ENCODE measurements at places on chromosomes 6 and 20.
A peak's percentile ranks its signal among the peaks of the same experiment; 100 is the strongest.

GRCh38 chr6:170145272-170145592 lies 145.6 kb downstream of the DLL1 start:
- no peak for DNase-seq

- DNase-seq, result no peak
Measured at GRCh38 chr20:20713244-20713765, 861 bp upstream of the RALGAPA2 start.

DNA sequence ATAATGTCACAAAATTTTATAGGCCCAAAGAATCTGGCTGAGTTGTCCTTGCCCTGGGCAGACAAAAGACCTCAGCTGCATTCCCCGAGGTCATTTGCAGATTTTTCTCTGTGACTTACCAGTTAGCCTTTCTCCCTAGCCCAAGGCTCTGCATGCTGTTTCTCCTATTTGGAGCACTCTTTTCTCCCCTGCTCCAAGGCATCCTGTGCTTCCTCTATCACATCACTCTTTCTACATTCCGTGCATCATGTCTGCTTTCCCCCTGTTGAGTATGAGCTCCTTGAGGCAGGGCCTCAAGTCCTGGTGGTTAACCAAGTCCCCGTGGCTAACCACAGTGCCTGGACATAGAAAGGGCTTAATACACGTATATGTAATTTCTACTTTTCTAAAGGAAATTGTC lies 593 bp upstream of the GSTA3 start:
- no peak for DNase-seq

- DNase-seq, result no peak
Measured at GRCh38 chr6:98724537-98724936, 109.8 kb upstream of the POU3F2 start.

DNA sequence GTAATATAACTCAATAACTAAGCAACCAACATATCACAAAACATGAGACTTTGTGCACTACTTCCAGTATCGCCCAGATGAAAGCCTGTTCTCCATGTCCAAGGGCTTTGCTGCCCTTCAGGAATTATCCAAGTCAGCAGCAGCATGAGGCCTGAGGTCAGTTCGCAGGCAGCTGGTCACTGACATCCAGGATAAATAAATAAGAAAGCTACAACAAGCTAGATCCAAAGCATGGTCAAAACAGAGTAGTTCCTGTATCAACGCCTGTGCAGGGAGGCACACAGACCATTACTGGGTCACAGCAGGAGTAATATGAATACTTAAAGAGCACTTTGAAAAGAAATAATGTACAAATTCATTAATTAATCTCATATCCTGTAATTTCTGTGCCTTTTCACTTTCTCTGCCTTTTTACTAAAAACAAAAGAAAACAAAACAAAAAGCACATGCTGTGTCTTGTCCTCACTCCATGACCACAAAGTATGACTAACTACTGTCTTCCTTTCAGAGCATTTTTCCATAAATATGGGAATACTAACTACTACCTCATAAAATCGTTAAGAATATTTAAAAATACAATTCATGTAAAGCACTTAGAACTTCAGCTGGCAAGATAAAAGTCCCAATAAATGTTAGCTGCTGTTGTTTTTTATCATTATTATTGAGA lies 374.9 kb upstream of the IRAK1BP1 start:
- DNase-seq, result no peak

- no peak for DNase-seq
Measured at GRCh38 chr6:51200676-51201075, 382.0 kb downstream of the TFAP2B start.

- DNase-seq, result no peak
Measured at GRCh38 chr20:23627501-23627900, 10.3 kb downstream of the CST3 start.

DNA sequence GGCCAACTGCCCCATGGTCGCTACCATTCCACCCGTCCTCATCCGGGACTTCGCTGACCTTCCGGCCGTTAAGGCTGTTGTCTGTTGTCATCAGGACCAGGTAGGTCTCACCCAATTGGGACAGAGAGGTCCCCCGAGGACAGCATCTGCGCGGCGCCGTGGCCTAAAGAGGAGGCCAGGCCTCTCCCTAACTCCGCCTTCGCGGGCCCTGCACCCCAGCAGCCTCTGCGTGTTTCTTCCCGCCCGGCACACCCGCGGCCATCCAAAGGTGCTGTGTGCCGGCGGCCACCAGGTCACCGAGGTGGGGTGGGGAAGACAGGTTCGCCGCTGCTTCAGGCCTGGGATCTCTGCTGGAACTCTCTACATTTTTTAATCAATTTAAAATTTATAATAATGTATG lies 9.0 kb downstream of the OR2W1 start:
- no peak for DNase-seq

GRCh38 chr20:57450419-57450818 lies 59.2 kb downstream of the RBM38 start:
- peak; percentile 73 for DNase-seq

GRCh38 chr6:139529420-139529819 lies 155.0 kb upstream of the CITED2 start:
- no peak for DNase-seq

DNA sequence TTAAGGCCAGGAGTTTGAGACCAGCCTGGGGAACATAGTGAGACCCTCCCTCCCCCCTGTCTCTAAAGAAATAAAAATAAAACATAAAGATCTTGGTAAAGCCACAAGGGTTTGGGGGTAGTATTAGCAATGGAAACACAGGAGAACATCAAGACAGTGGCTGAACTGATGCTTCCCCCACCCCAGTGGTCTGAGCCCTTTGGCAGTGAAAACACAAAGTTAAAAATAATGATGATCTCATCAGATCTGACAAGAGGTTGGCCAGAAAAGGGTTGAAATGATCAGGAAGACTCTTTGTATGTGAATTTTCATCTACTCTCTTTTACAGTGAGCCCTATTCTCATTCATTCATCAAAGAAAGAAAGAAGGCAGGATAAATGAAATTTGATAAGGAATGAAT lies 93.7 kb downstream of the KCNB1 start:
- DNase-seq, result no peak

DNA sequence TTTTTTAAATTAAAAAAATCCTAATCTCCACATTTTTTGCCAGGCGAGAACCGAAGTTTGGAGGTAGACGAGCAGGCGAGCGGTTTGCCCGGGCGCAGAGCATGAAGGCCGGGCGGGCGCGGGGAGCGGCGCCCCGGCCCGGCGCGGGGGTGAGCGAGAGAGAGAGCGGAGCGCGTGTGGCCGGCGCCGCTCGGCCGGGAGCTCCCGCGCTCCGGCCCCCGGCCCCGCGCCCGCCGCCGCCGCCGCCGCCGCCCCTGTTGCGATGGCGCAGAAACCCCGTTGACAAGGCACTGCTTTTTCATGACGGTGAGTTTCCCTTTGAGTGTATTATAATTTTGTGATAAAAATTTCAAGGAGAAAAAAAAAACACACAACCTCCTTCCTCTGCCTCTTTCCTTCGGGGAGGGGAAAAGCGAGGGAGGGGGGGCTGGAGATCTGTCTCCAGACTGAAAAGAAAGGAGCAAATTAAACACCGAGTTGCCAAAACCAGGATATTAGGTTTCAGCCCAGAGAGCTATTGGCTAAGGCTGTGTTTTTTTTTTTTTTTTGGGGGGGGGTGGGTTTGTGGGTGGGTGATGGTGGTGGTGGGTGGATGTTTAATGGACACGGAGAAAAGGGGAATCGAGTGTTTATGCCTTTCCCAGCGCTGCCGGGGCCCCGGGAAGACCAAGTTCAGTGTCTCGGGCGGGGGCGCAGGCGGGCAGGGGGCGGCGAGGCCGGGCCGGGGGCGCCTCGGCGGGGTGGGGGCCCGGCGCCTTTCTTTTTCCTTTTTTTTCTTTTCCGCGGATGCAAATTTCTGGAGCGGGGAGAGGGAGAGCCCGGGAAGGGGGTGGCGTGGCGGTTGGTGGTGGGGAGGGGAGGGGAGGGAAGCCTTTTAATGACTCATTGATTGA lies at the start of gene BICRAL:
Gene BICRAL (plus strand): TSS at position 257 of the 893 bp plus-strand sequence. CDS start 39,971 bp downstream, outside the sequence.
- peak; percentile 62 for DNase-seq

DNA sequence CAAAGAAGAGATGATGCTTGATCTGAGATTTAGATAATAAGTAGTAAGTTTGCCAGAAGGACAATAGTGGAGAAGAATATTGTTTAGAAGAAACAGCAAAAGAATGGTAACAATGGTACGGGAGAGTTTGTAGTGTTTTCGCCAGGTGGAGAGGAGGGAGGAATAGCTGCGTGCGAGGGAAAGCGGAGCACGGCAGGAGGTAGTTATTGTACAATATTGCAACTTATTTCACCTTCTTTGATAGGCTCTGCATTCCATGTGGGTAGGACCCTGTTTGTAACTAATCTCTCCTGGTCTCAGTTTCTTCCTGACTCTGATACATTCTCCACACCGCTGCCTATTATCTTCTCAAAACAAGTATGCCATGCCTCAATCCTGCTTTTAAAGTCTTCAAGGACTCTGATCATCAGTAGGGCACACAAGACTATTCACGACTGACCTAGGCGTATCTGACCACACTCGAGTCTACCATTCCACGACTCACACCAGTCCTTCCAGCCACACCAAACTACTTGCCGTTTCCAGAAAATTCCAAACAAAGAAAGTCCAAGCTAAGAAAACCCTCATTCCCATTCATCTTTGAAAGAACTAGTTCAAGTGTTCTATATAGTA lies 1.1 kb downstream of the PPIL4 start:
- DNase-seq, result no peak

- no peak for DNase-seq
Measured at GRCh38 chr20:54014293-54014926, 56.0 kb downstream of the BCAS1 start.

- no peak for DNase-seq
Measured at GRCh38 chr6:156980515-156980914, 203.3 kb downstream of the ARID1B start.

DNA sequence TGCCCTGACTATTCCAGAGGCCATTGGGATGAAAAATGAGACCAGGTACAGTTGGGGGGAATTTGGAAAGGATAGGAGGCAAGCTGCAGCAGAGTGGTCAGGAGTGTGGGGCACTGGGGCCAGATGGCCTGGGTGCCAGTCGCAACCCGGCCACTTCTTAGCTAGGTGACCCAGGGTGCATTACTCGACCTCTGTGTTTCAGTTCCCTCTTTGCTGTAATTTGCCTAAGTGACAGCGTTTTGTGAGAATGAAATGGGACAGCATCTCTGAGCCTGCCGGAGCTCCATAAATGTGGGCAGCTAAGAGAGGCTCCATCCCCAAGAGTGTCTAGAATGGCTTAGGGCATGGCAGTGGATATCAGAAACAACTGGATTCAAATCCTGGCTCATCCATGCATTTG lies 13.9 kb downstream of the LRFN2 start:
- DNase-seq, result no peak

- no peak for DNase-seq
Measured at GRCh38 chr6:155077331-155077730, 82.2 kb downstream of the TIAM2 start.

DNA sequence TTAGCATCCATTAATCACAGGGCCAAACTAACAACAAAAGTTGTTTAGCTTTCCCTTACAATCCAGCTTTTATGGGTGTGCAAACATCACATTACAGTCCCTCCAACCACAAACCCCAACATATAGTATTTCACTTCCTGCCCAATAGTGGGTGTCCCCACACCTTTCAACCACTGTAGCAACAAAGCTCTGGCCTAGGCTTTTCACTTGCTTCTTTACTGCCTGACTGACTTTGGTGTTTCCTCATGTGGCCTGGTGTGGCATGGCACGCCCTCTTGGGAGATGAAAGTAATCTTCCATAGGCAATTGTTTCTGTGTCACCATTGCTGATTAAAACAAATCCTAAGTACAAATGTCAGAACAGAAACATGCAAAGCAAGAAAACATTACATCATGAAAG lies 46.3 kb downstream of the MCM8 start:
- DNase-seq, result no peak

GRCh38 chr6:169220068-169220964 lies 33.3 kb downstream of the THBS2 start:
- DNase-seq, result no peak

- no peak for DNase-seq
Measured at GRCh38 chr6:125153391-125154117, at the start of gene TPD52L1. Gene TPD52L1 (plus strand): TSS chr6:125153773. CDS start chr6:125153952, 179 bp downstream.

- no peak for DNase-seq
Measured at GRCh38 chr6:74991573-74992332, 214.1 kb downstream of the COL12A1 start.

GRCh38 chr6:55802259-55802658 lies 73.1 kb downstream of the BMP5 start:
- DNase-seq, result no peak

DNA sequence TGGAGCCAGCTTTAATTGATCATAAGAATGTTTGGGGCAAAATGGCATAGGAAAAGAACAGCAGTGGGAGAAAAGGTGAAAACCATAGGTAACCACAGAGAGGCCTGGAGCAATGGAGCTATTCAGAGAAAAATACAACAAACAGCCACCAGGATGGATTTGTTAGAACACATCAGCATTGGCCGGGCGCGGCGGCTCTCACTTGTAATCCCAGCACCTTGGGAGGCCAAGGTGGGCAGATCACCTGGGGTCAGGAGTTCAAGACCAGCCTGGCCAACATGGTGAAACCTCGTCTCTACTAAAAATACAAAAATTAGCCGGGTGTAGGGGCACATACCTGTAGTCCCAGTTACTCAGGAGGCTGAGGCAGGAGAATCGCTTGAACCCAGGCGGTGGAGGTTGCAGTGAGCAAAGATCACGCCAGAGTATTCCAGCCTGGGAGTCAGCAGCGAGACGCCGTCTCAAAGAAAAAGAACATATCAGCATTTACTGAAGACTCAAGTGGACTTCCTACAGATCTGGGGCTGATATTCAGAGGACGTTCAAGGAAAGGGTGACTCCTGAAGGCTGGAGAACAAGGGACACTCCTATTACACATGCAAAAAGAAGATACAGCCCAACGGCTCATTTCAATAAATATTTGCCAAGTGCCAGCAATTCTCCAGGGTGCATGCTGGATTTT lies 20.2 kb downstream of the SNHG17 start:
- no peak for DNase-seq

- no peak for DNase-seq
Measured at GRCh38 chr6:35185971-35186370, 27.8 kb upstream of the SCUBE3 start.

GRCh38 chr6:14876778-14877613 lies 368.9 kb upstream of the JARID2 start:
- DNase-seq, result no peak

DNA sequence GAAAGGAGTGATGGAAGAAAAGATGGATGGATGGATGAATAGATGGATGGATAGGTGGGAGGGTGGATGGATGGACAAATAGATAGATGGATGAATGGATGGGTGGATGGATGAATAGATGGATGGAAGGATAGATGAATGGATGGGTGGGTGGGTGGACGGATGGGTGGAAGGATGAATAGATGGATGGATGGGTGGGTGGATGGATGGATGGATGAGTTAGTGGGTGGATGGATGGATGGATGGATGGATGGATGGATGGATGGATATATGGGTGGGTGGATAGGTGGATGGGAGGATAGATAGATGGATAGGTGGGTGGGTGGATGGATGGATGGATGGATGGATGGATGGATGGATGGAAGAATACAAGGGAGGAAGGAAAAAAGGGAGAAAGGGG lies 82.2 kb downstream of the ATXN1 start:
- DNase-seq, result no peak

- no peak for DNase-seq
Measured at GRCh38 chr6:114595591-114595990, 252.8 kb upstream of the HS3ST5 start.

GRCh38 chr6:21713481-21713880 lies 119.9 kb downstream of the SOX4 start:
- DNase-seq, result no peak
